ENCODE measurements at places on chromosomes 7 and 10. TPM values are rescaled to one million over a fixed set of nuclear protein-coding genes. Genes with fewer than 3 reads are reported as not detected.

DNA sequence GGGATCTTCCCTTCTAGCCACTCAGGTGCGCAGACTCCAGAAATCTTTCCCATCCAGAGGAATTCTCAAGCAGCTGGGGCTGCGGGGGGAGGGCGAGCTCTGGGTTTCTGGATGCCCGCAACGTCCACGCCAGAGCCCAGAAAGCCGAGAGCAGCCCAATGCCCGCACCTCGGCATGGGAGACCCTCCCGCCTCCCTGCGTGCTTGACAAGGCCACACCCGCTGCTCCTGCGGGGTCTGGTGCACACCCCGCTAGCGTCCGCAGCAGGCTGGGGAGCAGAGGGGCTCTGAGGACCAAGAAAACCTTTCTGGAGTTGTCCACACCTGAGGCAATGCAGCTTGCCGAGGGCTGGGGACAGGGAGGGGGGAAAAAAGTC lies 66.2 kb downstream of the SLC29A4 start:
- no peak overlapping the region for H3K27ac ChIP-seq
- H3K4me1 ChIP-seq: no peaks in the 10 kb centered on the region
- no peak overlapping the region for H3K4me3 ChIP-seq
- no peaks in the 10 kb centered on the region for H3K27me3 ChIP-seq
- peaks cover 25% of the 10 kb centered on the region for H3K36me3 ChIP-seq
- no peak for DNase-seq

DNA sequence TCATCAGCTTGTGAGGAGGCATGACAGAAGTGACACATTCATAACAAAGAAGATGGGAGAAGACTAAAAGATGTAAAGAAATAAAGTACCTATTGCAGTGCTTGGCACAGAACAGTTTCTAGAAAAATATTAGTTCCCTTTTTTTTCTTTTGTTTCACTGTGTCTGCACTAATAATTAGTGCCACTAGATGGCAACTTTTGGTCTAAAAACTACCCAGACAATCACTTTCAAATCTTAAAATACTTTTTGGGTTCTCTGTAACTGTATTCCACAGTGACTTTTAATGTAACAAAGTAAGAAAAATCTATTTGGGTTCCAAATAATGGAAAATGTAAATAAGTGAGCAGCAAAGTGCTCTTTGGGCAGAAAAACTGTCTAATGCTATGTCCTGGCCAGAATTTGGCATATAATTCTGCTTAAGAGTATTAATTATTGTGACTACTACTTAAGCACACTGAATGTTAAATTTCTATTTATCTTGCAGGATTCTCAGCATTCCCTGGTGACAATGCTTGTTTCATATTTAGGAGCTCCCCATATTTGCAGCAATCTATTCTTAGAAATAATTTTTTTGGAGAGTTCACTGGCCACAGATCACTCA lies 134.8 kb upstream of the KIF5B start:
- peak; percentile 4 for DNase-seq
- H3K4me1 ChIP-seq: peaks cover 10% of the 10 kb centered on the region
- no peak overlapping the region for H3K4me3 ChIP-seq
- H3K27ac ChIP-seq: no peak overlapping the region
- H3K27me3 ChIP-seq: no peaks in the 10 kb centered on the region

- H3K27me3 ChIP-seq: peaks cover 10% of the 10 kb centered on the region
- H3K36me3 ChIP-seq: no peaks in the 10 kb centered on the region
- no peak for DNase-seq
- no peak overlapping the region for H3K27ac ChIP-seq
Observed at GRCh38 chr10:69866688-69867461, 65.2 kb downstream of the COL13A1 start.

- no peak for DNase-seq
- no peaks in the 10 kb centered on the region for H3K27me3 ChIP-seq
- no peak overlapping the region for H3K27ac ChIP-seq
Observed at GRCh38 chr7:738723-739454, 11.8 kb upstream of the PRKAR1B start.

The SORCS3 gene
- not detected for total RNA-seq
